ENCODE measurements at places on chromosomes 4 and X.
A peak's percentile ranks its signal among the peaks of the same experiment; 100 is the strongest.

DNA sequence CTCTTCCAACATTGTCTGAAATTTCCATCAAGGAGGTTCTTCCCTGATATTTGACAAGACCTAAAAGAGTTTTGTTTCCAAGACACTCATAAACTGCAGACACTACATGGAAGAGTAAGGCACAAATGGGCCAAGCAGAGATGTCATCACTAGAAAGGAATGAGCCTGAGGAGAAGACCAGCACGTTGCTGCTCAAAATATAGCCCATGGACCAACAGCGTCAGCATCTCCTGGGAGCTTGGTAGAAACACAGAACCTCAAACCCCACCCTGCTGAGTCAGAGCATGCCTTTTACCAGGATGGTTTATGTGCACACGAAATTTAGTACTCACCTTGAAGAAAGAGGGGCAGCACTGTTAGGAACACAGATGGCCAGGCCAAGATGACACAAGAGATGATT lies 128.7 kb upstream of the MID1 start:
- DNase-seq, result peak; percentile 73

DNA sequence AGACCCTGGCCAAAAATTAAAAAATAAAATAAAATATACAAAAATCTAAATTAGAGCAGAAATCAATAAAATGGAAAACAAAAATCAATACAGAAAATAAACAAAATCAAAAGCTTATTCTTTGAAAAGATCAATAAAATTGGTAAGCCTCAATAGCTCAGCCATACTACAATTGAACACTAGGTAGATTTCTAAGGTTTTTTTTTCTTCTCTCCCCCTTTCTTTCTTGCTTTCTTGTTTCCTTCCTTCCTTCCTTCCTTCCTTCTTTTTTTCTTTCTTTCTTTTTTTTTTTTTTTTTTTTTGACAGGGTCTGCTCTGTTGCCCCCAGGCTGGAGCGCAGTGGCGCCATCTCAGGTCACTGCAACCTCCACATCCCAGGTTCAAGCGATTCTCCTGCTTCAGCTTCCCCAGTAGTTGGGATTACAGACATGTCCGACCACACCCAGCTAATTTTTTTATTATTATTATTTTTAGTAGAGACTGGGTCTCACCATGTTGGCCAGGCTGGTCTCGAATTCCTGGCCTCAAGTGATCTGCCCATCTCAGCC lies 23.4 kb upstream of the PPP3CA start:
- no peak for DNase-seq

GRCh38 chrX:134601240-134601765 lies 57.0 kb downstream of the PLAC1 start:
- peak; percentile 74 for DNase-seq

GRCh38 chr4:186651624-186652023 lies 72.0 kb downstream of the FAT1 start:
- no peak for DNase-seq

DNA sequence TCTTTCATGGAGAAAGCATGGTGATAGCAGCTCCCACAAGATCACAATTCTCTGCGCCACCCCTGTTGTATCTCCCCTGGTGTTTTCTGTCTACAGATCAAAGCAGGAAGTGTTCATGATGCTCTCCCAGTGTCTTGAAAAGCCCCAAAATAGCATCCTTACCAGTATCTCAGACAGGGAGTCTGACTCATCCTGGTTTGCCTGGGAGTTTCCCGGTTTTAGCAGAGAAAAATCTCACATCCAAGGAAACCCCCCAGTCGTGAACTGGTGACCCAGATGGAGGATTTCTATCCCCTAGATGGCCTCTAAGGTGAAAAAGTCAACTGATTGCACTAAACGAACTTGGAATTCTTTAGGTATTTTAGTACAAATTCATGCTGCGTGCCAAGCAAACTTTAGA lies 64.3 kb upstream of the NR0B1 start:
- DNase-seq, result no peak

DNA sequence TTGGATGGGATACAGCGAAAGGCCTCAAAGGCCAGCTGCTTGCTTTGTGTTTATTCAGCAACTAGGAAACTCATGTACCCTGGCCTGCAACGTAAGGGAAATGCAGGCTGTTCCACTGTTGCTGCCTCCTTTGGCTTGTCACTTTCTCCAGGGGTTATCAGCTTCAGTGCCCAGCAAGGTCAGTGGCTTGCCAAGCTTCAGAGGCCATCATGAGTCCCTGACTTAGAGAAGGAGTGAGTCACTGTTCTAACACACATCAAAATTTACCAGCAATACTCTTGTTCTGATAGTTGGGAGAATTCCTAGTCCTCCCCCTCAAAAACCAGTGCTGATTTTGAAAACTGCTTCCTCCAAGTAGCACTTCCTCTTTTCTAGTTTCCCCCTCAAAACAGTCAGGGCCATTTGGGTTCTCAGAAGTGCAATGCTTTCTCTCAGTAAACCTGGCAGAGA lies 250.8 kb downstream of the ARHGAP24 start:
- no peak for DNase-seq

DNA sequence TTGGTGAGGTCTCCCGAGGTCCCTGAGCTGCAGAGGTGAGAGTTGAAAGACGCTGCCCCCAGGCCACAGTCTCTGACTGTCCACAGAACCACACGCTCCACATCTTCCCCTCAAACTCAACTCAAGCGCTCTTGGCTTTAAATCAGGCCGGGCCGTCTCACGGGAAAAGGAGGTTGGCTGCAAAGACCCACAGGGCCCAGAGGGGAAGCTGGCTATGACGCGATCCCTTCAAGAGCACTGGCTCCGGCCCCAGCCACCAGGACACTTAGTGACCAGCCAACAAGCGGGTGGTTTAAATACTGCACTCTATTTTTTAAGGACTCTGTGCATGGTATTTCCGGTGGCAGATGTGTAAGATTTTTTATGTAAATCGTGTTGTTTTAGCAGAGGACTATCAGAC lies 19.9 kb downstream of the LRPAP1 start:
- no peak for DNase-seq

- no peak for DNase-seq
Observed at GRCh38 chrX:123994730-123995129, 33.2 kb downstream of the STAG2 start.

- DNase-seq, result peak; percentile 45
Observed at GRCh38 chr4:8221476-8221875, 22.4 kb downstream of the SH3TC1 start.

DNA sequence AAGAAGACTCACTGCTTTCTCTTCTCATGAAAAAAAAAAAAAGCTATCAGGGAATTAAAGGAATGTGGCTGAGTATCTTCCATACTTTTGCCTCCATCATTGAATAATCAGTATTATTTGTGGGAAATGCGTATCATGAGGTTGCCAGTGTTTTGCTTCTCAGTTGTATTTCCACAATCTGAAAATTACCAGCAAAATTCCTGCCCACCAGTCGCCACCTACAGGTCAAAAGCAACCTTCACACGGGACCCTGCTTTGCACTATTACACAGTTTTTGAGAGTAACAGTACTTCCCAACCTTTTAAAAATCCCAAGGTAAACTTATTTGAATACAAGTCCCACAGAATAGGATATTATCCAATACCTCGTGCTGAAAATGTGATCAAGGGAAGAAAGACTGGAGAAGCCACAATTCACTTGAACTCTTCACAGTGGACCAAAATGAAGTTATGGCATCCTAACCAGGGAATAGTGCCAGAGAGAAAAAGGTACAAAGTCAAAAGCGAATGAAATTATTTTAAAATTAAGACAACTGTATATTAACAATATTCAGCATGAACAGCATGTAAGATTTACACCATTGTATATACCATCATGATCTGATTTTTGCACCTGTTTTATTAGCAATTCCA lies 30.4 kb downstream of the PGRMC1 start:
- DNase-seq, result peak; percentile 11

GRCh38 chr4:92776080-92776479 lies 472.3 kb downstream of the GRID2 start:
- DNase-seq, result no peak

DNA sequence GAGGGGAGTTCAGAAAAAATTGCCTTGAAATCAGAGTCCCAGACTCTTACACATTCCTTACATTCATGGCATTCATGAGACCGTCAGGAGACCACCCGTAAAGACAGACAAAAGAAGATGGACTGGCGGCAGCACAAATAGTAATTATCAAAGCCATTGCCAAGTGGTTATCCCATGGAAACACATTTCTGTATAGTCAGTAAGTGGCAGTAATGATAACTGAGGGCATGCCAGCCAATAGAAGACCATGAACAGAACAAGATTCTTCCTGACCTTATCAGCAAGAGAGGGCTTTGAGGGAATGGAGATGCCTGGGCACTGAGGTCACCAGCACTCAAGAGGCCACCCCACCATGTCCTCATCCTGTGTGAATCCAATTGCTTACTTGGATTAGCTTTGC lies 121.7 kb upstream of the HCCS start:
- peak; percentile 71 for DNase-seq

- DNase-seq, result no peak
Observed at GRCh38 chr4:79182209-79182608, 143.7 kb downstream of the NAA11 start.

DNA sequence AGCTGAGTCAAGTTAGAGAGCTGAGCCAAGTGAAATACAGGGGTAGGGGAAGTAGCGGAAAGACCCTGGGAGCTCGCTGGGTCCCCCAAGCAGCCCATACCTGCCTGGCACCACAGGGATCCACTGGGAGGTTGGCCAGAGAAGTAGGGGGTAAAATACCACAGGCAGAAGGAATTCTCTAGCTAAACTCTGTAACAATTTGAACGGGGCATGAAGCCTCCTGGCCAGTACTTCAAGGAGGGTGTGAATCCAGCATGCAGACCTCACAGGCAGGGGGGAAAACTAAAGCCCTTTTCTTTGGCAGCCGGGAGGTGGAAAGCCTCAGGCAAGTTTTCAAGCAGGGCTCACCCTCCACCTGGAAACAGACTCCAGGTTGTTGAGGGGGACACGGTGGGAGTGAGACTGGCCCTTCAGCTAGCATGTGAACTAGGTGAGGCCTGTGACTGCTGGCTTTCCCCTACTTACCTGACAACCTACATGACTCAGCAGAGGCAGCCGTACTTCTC lies 3.7 kb upstream of the UGT2A1 start:
- DNase-seq, result no peak

DNA sequence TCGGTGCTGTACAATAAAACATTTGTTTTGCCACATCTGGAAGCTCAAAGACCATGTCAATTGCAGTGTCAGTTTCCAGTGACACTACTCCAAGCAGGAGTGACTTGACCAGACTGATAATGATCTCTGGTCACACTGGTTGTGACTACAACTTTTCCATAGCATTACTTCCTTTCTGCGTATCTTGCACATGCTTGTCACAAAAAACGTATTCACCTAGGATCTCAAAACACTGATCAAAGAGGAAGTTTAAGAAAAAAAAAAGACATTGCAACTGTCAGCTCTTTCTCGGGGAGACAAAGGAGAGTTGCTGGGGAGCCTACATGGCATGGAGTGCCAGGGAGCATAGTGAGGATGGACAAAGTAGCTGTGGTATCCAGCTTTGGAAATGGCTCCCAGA lies 60.6 kb downstream of the OPHN1 start:
- DNase-seq, result no peak

- no peak for DNase-seq
Observed at GRCh38 chr4:11098461-11098860, 330.2 kb downstream of the HS3ST1 start.

GRCh38 chr4:70969076-70969475 lies 24.4 kb upstream of the DCK start:
- no peak for DNase-seq

- DNase-seq, result peak; percentile 62
Observed at GRCh38 chr4:107034091-107034995, 1.8 kb downstream of the DKK2 start.

DNA sequence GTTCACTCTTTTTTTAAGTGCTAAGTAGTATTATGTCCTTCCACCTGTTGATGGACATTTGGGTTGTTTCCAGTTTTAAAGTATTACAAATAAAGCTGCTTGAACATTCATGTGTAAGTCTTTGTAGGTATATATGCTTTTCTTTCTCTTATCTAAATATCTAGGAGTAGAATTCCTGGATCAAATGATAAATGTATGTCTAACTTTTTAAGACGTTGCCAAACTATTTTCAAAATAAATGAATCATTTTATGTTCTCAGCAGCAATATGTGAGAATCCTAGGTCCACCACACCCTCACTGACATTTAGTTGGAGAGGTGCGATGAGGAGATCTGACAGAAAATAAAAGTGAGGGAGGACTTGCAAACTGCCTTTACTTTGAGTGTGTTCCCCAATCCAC lies 291.7 kb upstream of the UGT8 start:
- DNase-seq, result no peak

DNA sequence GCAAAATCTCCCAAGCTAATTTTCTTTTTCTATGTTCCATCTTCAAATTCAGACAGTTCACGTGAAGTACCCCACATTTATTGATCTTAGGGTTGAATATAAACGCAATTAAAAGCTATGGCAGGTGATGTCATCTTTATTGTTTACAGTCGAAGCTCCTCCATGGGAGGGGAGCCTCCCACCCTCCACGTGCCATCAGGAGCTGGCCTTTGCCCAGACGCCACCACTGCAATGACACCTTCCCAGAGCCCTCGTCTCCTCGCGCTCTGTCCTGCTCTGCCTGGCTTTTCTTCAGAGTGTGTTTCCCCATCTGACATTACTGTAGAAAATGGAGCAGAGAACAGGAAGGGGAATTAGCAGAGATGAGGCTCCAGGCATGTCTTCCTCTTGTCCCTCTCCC lies 18.8 kb upstream of the CYP4V2 start:
- no peak for DNase-seq

DNA sequence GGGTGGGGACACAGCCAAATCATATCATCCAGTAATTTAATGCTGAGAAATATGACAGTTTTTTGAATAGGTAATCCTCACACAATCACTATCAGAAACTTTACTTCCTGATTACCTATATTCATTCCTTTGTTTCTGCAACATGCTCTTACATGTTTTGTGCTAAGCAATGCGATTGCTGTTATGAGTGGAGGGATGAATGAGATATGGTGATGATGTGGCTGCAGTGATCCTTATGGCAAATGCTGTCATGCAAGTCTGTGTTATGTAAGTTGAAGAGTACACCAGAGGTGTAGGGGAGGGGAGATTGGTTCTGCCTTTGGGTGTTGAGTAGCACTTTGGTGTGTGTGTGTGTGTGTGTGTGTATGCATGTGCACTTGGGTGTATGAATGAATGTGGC lies 14.6 kb downstream of the HERC3 start:
- DNase-seq, result no peak

All from fibroblast of skin of right biceps (primary cell).